ENCODE measurements at places on chromosomes 12 and 14. TPM values are rescaled to one million over a fixed set of nuclear protein-coding genes. Genes with fewer than 3 reads are reported as not detected.

STXBP6 gene
- polyA plus RNA-seq = not detected

KRT71 gene
- not detected for polyA plus RNA-seq

NPFF gene
- polyA plus RNA-seq = not detected

DPY19L2 gene
- polyA plus RNA-seq = 11.5 TPM

SLC38A4 gene
- not detected for polyA plus RNA-seq

LMNTD1 gene
- polyA plus RNA-seq = not detected

RPS6KL1 gene
- polyA plus RNA-seq = 7.9 TPM

RDH12 gene
- 21.6 TPM for polyA plus RNA-seq

CCDC196 gene
- 0.65 TPM for polyA plus RNA-seq

COX8C gene
- polyA plus RNA-seq = not detected

KLHL33 gene
- 0.16 TPM for polyA plus RNA-seq

TMEM229B gene
- polyA plus RNA-seq = 2.0 TPM

DCD gene
- polyA plus RNA-seq = not detected

TMEM119 gene
- not detected for polyA plus RNA-seq

KCNC2 gene
- polyA plus RNA-seq = not detected

IRAK4 gene
- polyA plus RNA-seq = 0.28 TPM

NUAK1 gene
- 2.9 TPM for polyA plus RNA-seq

HRK gene
- 0.53 TPM for polyA plus RNA-seq

ACACB gene
- polyA plus RNA-seq = 2.9 TPM

SMAGP gene
- polyA plus RNA-seq = not detected

TSPAN11 gene
- polyA plus RNA-seq = 1.5 TPM

PPP2R5E gene
- polyA plus RNA-seq = 25.0 TPM

MDM1 gene
- 12.8 TPM for polyA plus RNA-seq

APOF gene
- polyA plus RNA-seq = not detected
